ENCODE measurements at places on chromosomes 2 and 18.

GRCh38 chr2:232632904-232633412, 446 bp upstream of the EFHD1 start:
- peak; percentile 12 for DNase-seq

- DNase-seq = no peak
Observed at GRCh38 chr2:36267194-36267593, 88.4 kb upstream of the CRIM1 start.

GRCh38 chr2:39007875-39008504, 112.9 kb downstream of the SOS1 start:
- no peak for DNase-seq

DNA sequence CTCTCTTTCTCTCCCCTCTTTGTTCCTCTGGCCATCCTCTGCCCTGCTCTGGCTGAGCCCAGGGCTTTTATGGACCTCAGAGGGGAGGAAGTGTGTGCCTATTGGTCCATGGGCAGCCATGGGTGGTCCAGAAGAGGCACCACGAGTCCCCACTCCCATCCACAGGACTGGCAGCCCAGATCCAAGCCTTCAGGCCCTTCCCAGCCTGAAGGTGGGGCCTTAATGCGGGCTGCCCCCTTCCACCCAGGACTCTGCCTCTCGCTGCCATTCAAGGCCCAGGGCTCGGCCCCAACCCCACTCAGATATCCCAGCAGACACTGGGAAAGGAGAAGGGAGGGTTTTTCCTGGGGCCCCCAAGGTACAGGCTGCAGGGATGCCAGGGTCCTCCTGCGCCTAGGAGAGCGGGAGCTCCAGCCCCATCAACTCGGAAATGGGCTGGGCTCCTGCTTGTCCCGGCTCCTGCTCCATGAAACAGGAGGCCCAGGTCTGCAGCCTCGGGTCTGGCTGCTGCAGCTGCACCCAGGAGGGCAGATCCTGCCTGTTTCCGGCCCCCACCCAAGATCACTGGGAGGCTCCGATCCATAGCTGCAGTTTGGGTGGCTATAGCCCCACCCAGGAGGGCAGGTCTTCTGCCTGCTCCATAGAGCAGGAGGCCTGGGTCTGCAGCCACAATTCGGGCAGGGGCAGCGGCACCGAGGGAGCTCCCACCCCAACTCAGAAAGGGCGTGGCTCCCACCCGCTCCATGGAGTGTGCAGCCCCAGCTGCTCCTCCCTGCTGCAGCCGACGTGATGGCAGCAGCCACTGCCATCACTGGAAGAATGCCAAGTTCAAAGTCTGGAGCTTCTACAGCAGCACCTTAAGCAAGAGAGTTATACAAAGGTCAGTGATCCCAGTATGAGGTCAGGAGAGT, 116.6 kb upstream of the RBBP8 start:
- no peak for DNase-seq

GRCh38 chr2:26845021-26845420, 2.9 kb upstream of the DPYSL5 start:
- DNase-seq = no peak

DNA sequence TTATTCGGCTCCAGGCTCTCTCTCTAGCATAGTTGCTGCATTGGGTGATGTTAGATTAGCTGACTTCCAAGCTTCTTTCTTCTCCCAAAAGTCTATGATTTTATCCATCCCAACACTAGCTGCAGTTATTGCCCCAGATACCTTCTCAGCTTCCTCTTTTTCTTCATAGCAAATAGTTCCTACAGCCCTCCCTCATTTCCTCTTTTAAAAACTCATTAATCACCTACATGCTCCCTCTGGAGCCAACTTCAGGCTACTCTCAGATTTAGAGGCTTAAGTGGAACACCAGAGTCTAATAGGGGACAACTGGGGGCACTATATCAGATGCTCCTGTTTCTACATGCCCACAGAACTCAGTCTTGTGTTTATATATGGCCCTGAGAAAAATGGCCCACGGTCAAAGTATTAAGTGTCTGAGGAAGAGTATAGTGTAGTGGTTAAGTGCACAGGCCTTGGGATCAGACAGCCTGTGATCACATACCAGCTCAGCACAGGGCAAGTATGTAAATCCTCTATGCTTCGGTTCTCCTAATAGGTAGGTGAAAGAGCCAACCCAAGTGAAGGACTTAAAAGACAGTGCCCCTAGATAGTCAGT, 241.9 kb upstream of the SLC14A2 start:
- no peak for DNase-seq

DNA sequence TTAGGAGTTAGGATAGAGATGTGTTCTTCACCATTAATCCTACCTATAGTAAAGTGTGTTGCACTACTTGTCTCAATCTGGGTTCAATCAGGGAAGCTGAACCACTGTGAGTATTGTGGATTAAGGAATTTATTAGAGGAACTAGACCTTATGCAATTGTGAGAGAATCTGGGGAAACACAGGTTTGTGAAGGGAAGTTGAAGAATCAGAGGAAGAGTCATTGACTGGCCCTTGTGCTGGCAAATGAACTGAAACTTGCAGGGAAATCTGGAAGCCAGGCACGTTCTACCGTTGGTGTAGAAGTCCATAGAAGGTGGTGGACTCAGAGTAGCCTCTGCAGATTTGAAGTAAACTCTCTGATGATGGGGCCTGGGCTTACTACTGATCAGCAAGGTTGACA, 44.7 kb upstream of the HK2 start:
- DNase-seq = no peak

Measured in GM06990 (cell line).